SJCRH30 (cell line): ENCODE measurements at places on chromosomes 2 and 18.

- no peak for DNase-seq
Observed at GRCh38 chr2:104769096-104769495, 84.8 kb upstream of the POU3F3 start.

GRCh38 chr2:182980115-182980514 lies 58.1 kb downstream of the NCKAP1 start:
- DNase-seq = no peak

DNA sequence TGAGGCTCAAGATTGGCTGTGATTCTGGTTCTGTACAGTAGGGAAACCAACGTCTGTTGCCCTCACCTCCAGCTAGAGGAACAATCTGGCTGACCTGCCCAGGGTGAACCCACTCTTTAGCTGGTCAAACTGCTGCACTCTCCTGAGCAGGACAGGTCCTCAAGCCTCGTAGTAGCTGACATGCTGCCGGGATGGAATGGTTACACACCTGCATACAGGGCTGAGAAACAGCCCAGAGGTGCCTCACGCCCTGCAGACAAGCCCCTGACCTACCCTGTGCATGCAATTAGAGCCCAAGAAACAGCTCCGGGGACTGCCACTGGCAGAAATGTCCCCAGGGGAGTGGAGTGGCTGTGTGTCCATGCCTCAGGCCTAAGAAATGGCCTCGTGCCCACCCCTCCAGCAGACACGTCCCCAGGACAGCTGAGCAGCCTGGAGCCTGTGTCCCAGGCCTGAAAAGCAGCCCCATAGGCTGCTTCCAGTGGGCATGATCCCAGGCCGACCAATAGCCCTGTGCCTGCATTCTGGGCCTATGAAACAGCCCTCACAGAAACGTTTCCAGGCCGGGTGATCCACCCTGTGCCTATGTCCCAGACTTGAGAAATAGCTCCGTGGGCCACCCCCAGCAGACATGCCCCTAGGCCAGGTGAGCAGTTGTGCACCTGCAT lies 25.4 kb downstream of the BOLL start:
- no peak for DNase-seq

DNA sequence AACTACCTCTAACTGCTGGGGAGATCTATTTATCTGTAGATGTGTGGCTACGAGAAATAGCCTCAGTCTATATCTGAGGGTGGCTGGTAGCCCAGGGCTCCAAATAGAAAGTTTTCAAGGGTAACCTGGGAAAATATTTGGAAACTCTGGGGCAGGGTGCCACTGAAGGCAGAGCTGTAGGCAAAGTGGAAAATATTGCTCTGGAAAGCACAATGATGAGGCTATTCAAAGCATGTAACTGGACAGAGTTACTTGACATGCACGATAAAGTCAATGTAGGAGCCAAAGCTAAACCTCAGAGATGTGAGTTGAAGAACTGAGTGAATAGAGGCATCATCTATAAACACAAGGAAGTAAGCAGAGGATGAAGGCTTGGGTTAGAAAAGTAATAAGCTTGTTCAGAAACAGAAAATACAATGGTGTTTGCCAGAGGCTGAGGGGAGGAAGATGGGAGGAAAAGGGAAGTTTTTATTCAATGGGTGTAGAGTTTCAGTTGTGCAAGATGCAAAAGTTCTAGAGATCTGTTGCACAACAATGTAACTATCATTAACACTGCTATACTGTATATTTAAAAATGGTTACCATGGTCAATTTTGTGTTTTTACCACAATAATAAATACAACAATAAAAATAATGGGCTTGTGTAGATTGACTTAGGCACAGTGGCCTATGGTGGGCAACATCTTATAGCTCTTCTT lies 171.6 kb downstream of the MBD2 start:
- no peak for DNase-seq

DNA sequence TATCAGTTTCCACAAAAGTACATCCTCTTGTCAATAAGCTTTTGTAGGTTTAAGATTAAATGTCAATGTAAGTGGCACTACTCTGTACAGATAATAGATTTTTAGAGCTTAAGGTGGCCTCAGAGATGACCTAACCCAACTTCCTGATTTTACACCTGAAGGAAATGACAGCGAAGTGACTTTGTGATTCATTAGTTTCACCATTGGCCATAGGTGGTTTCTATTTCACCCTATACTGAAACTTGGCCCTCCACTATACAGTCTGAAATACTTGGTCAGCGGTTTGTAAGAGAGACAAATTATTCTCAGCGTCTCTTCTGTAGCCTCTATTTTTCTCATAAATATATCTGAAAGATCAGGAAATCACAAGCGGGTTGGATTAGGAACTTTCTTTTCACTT lies 330.4 kb upstream of the FAM98A start:
- DNase-seq = no peak

DNA sequence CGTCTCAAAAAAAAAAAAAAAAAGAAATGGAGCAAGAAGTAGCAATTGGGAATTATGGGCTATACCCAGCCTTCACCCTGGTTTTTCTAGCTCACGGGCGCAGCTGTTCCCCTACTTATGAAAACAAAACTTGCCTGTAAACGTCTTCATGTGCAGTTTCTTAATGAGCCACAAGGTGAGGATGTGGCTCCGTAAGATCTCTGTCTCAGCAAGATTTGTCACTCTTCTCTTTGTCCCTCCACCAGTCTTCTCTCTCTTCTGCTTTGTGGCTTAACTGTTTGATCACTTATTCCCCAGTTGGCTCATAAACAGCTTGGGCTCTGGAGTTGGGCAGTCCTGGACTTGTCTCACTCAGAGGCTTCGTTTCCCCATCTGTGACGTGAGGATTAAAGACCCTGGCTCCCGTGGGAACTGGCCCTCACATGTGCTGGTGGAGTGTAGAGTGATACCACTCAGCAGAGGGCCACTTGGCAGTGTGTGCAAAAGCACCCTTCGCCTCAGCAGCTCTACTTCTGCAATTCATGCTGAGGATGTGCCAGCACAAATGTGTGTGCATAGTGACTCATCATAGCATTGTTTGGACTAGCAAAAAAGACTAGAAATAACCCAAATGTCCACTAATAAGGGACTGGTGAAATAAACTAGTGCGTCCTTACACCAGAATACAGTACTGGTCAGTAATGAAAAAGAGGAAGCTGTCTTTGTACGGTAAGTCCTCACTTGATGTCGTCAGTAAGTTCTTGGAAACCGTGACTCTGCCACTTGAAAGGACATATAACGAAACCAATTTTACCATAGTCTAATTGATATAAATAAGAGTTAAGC lies 8.7 kb downstream of the CEP68 start:
- DNase-seq = peak; percentile 96

GRCh38 chr2:145258903-145259579 lies 739.1 kb upstream of the ZEB2 start:
- DNase-seq = no peak

- no peak for DNase-seq
Observed at GRCh38 chr2:65213035-65213434, 14.6 kb upstream of the ACTR2 start.

- DNase-seq = no peak
Observed at GRCh38 chr2:58540681-58541080, 299.6 kb upstream of the FANCL start.

DNA sequence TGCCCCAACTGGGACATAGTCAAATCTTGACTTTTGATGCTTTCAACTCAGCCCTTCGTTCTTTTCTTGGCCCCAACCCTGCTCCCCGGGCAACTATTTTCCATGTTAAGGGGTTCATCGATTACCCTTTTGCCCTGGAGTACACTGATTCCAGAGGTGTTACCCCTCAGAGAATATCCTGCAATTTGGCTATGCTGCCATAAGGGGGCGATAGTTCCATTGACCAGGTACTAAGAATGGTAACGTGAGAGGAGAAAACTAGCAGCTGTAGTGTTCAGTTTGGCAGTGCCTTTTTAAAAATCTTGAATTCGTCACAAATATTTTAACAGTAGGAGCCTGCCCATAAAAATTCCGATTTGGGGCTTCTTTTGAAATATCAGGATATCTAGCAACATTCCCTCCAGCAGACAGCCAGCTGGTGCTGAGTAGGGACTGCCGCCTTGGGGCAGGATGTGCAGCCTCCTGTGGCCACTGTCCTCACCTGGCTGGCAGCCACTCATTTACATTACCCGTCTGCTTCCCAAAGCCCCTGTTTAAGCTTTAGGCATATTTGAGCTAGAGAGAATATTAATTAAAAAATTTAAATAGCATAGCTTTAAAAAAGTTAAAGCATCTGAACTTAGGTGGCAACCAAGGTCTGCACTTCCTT lies 146.3 kb upstream of the SKOR2 start:
- peak; percentile 54 for DNase-seq

DNA sequence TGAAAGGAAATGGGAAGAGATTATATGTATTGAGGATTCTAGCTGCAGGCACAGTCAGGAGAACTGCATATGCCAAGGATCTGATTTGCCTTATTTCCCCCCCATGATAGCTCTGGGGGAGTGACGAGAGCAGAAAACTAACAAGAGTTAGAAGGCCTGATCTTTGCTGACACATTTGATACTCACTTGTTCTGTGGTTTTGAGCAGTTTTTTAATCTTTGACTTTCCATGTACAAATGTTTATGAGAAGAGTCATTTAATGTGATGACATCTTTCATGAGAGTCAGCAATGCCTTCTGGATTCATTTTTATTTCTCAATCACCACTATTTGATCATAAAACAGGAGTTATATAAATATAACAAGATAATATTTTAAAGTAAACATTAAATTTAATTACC lies 12.7 kb upstream of the SERPINB7 start:
- no peak for DNase-seq

DNA sequence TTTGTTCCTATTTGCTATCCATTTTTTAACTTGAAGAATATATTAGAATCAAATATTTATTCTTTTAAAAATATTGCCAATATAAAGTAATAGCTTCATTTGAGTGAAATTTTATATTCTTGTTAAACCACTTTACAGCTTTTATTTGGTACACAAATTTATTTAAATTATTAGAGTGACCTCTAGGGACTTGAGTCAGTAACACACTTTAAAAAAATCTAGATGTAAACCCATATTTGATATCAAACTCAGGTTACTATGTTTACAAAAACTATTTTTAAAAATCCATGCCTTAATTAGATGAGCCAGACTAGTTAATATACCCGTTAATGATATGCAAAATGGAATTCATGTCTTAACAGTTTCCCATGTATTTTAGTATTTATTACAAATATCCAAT lies 134.6 kb downstream of the MAP4K4 start:
- DNase-seq = no peak
